NCI-H1417 treated with DMSO at 0.1 percent for 48 hours (cell line): ENCODE measurements at places on chromosomes 3 and 15.

DNA sequence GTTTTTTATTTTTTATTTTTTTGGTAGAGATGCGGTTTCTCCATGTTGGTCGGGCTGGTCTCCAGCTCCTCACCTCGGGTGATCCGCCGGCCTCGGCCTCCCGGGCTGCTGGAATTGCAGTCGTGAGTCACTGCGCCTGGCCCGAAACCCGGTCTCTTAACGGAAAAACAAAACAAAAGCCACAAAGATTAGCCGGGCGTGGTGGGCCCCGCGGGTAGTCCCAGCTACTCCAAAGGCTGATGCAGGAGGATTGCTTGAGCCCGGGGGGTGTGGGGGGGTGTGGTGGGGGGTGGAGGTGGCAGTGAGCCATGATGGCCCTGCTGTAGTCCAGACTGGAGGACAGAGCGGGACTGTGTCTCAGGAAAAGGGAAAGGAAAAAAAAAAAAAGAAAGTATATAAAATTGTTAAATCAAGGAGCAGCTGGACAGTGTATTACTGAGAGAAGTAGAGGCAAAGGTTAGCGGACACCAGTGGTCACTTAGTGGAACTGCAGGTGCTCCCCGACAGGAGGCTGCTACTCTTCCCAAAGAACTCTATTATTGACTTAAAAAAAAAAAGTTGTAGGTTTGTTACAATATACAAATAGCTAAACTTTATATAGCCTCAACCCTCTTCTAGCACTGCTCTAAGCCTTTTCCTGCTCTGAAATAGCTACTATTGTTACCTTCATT is 30.3 kb upstream of the TUBGCP5 start:
- DNase-seq, result no peak

DNA sequence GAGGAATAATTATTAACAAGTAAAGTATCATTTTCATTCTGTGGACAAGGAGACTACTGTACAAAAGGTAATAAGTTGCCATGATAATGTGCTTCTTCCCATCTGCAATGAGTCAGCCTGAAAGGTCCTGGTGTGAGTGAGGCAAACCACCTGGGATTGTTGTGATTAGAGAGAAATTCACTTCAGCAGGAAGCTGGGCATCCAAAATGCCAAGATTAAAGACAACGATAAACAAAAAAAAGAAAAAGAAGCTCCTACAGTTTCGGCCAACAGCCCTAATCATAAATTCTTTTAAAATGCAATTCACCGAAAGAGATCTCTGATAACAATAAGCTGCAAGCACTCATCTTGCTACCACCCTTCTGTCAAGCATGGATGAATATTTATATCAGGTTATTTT is 507.8 kb downstream of the TUSC7 start:
- DNase-seq, result no peak

GRCh38 chr3:12809001-12809400 is 12.5 kb downstream of the CAND2 start:
- DNase-seq, result no peak

DNA sequence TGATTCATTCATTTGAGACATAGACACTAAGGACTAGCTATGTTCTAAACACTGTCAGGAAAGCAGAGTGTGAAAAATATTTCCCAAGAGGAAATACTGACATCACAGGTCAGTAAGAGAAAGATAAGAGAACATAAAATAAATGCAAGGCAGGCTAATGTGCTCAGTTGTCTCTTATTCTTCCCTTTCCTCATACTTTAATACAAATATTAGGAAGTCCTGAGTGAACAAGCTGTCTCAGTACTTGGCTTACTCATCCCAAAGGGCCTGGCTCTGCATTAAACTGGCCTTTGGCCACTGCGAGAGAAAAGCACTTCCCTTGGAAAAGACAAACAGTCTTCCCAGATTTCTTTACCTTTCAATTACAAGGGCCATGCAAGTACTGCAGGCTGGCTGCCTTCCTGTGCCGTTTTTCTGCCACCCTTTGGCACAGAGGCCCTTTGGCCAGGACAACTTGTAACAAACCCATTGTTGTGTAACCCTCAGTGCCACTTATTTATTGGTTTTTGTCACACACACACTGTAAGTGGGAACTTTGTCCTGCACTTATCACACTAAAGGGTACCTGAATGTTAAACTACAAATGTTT is 31.7 kb downstream of the EDC3 start:
- no peak for DNase-seq

DNA sequence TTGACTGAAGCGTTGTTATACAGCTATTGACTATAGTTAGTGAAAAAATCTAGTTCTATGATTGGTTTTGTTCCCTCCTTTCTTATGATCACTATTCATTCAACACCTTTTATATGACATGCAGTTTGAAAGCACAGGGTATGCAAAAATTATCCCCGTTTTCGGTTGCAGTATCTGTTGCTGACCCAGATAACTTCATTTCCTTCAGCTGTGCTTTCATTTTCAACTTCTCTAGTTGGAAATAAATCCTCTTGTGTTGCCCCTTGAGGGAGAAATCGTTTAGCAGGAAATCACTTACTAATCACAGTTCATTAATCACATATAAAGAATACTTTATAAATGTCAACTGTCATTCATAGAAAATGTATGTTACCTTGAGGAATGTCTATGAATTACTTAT is 55.1 kb downstream of the MBNL1 start:
- DNase-seq, result no peak

DNA sequence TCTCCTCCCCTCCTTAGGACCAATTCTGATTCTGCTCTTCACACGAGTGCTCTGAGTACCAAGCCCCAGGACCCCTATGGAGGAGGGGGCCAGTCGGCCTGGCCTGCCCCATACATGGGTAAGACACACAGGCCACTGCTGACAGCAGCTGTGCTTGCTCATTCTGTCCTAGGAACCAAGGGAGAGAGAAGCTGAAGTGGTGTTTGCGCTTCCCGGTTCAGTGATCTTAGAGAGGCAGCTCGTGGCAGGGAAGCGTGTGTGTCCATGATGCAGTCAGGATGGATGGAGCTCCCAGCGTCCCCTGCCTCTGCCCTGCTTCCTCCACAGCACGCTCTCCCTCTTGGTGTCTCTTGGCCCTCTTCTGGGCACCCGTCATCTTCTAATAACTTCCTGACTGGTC is 77.6 kb downstream of the CRTC3 start:
- peak; percentile 27 for DNase-seq

- DNase-seq, result no peak
Observed at GRCh38 chr15:68415501-68416157, 16.3 kb downstream of the ITGA11 start.
